ENCODE measurements at places on chromosomes 6 and 20. TPM values are rescaled to one million over a fixed set of nuclear protein-coding genes. Genes with fewer than 3 reads are reported as not detected.

DNA sequence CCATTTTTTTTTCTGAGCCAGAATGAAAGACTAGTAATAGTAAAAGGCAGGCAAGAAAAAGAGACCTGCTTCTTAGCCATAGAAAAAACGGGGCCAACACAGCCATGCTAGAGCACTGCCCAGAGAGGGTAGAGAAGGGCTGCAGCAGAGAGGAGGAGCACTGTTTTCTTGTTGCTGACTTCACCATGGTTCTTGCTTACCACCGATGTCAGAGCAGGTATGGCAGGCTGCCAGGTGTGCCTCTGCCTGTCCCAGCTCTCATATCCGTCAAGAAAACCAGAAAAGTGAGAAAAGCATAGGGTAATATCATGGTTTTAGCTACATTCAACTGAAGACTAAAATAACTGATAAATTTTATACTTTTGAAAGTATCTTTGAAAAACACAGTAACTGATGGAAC lies 60.7 kb downstream of the DTNBP1 start:
- no peak for DNase-seq

- no peak for DNase-seq
These were observed 2.2 kb upstream of the FUT9 start for GRCh38 chr6:96013531-96013930.

DNA sequence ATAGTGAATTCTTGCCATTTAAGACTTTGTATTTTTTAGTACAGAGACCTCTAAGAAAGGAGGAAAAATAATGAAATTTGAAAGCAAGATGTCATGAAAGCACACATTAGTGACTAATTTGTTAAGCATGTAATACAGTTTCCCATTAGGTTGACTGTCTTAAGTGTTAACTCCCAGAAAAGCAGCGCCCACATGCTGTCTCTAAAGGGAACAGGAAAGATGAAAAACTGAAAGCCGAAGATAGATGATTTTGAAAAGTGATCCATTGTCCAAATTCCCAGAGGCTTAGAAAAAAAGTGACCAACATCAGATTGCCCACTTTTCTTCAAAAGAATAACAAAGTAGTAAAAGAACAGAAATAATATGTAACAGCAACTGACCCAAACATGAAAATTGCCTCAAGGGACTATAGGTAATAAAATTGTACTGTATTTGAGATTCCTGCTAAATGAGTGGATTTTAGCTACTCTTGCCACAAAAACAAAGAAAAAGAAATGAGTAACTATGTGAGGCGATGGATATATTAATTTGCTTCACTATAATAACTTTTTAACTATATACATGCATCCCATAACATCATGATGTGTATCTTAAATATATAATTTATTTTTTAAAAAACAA lies 83.2 kb upstream of the OGFRL1 start:
- no peak for DNase-seq

DNA sequence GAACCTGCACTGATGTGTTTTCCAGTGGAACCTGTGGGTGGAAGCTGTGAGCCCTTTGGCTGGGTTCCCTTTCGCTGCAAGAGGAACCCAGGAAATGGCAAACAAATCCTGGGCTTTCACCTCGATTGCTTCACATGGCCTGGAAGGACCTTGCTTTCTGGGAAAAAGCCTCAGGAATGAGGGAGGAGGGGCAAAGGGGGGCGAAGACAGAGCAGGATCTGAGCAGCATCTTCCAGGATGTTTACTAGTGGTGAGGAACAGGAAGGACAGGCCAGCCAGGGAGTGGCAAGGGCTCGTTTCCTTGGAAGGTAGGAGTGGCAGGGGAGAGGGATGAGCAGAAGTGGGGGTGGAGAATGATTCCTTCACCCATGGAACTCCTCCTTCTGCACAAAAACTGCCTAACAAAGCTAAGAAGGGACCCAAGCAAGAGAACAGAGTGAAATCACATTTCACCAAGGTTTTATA lies 5.9 kb downstream of the SLC2A10 start:
- DNase-seq: no peak

- no peak for DNase-seq
These were observed 214.1 kb upstream of the RREB1 start for GRCh38 chr6:6893701-6894100.

- no peak for DNase-seq
These were observed at the start of gene PTK6 for GRCh38 chr20:63536997-63537524. Gene PTK6, minus strand, starts transcription at chr20:63537376. Its CDS starts 62 bp downstream, at chr20:63537314.

DNA sequence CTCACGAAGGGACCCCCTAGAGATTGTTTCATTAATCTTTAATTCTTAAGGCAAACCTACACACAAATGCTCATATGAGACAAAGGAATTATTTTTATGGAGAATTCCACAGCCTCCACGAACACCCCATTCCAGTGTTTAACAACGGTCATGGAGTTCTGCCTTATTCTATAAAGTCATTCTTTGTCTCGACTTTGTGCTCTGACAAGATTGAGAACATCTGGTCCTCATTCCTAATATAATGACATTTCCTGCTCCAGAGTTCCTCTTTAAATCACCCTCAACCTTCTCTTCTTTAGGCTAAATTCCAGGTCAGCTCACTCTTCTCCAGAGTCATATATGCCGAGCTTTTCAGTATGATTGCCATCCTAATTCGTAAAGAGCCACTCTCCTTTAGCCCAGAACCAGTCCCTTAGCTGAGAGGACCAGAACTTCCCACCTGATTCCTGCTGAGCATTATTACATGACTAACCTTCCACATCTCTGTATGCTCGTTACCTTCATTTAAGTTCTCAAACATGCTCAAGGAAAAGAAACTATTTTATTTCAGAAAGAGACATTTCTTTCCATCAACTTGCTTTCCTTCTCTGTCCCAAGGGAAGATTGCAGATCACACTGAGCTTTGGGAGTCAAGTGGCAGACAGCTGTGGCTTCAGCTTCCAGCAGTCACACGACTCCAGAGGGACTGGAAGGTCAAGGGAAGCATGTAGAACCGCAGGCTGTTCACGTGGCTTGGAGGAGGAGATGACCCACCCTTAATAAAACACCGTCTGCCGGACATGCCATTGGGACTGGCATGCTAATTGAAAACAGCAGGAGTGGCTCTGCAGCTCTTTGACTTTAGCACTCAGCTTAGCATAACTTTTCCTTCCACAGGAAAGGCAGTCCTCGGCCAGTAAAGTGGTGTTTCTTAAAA lies 467.1 kb upstream of the HSF2 start:
- no peak for DNase-seq

GRCh38 chr6:140134224-140134623 lies 759.8 kb upstream of the CITED2 start:
- no peak for DNase-seq

GRCh38 chr6:15401120-15401519 lies 155.3 kb downstream of the JARID2 start:
- no peak for DNase-seq

GRCh38 chr6:36120979-36121786 lies 9.1 kb upstream of the MAPK13 start:
- no peak for DNase-seq

GRCh38 chr20:57660181-57660921 lies 40.1 kb upstream of the ZBP1 start:
- DNase-seq: no peak

GRCh38 chr20:33465481-33466302 lies 22.1 kb upstream of the SNTA1 start:
- no peak for DNase-seq

Gene CITED2
- total RNA-seq: 86.6 TPM

Gene DUSP15
- total RNA-seq: 0.48 TPM

Gene GGT7
- 6.2 TPM for total RNA-seq

- DNase-seq: no peak
These were observed 172.1 kb upstream of the ID4 start for GRCh38 chr6:19664878-19665612.

DNA sequence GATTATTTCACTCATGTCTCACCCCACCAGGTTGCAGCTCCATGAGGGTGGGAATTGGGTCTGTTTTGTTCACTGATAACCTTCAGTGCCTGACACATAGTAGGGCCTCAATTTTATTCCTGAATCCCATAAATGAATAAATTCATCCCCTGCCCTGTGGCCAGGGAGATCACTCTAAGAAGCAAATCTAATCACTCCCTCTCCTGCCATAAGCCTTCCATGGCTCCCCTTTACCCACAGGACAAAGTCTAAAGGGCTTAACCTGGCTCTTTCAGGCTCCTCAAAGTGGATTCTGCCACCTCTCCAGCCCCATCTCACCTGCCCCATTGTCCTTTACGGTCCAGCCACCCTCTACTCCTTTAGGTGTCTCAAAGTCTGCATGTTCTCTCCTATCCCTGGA lies 141.8 kb upstream of the PTPN1 start:
- no peak for DNase-seq

Gene TUBB2B
- 29.7 TPM for total RNA-seq

Gene CRISP2
- total RNA-seq: not detected

GRCh38 chr6:148888856-148889255 lies 142.0 kb downstream of the UST start:
- no peak for DNase-seq

Gene QKI
- 180 TPM for total RNA-seq

Gene OR2B6
- not detected for total RNA-seq

- no peak for DNase-seq
These were observed 10.9 kb upstream of the MAS1 start for GRCh38 chr6:159879856-159880255.

GRCh38 chr6:30041821-30042220 lies 19.2 kb upstream of the POLR1H start:
- DNase-seq: no peak

Gene GJE1
- total RNA-seq: not detected

DNA sequence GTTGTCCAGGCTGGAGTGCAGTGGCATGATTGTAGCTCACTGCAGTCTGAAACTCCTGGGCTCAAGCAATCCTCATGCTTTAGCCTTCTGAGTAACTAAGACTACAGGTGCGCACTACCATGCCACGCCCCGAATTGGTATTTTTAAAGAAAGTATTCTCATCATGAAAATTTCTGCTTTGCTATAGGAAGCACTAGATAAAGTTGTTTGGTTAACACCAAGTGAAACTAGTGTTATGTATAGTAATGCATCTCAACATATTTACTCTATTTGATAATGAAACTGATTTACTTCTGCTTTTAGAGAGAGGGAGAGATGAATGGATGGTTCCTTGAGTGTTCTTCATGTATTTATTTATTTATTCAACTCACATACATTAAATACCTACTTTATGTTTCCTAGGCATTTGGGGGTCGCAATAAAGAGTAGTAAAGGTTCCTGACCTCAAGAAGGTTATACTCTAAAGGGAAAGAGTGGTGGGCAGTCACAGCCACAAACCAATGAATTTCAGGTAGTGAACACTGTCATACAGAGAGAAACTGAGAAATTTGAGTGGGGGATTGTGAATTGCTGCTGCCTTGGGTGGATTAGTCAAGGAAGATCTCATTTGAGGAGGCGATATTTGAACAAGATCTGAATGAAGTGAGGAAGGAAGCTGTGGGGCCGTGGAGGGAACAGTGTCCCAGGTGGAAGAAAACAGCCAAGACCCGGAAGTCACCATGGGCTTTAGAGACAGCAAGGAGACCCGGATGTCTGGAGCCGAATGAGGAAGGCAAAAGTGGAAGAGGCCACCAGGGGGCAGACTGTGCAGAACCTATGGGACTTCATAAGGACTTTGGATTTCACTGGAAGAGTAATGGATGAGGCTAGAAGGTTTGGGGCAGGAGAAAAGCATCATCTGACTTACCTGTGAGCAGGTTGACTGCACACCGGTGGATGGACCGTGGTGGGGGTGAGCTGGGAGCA lies 185.6 kb downstream of the TSHZ2 start:
- no peak for DNase-seq

- no peak for DNase-seq
These were observed 2.5 kb downstream of the OVOL2 start for GRCh38 chr20:18055261-18055660.

GRCh38 chr20:21714297-21715192 lies 9.1 kb downstream of the PAX1 start:
- DNase-seq: no peak

DNA sequence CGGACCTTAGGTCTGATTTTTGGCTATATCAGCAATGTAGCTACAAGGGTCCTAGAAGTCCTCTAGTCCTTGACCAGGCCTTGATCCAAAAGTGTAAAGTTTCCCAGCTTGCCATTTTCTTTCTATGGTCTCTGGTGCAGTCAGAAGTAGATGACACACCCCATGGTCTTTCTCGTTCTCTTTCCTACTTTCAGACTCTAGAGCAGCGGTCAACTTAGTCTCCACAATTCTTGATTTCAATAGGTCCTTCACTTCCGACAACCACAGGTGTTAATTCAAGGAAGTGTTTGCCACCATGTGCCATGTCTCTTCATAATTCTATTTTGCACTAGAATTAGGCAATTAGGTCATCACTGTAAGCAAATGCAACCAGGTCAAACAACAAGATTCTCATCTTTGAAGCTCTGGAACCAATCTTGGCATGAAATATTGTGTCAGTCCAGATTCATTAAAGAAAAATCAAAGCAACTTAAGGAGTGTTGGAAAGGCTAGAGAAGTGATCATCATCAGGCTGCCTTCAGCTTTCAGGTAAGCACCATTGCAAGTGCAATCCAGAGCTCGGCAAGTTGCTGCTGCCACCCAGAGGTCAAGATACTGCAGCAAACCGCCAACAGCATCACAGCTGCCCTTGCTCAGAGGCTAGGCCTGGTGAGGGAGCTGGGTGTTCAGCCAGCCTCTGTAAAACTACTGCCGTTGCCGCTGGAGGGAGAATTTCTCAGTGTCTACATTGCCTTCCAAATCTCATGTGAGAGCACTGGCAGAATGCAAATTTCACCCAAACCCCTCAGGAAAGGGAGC lies 5.6 kb upstream of the SYNE1 start:
- peak; percentile 2 for DNase-seq

DNA sequence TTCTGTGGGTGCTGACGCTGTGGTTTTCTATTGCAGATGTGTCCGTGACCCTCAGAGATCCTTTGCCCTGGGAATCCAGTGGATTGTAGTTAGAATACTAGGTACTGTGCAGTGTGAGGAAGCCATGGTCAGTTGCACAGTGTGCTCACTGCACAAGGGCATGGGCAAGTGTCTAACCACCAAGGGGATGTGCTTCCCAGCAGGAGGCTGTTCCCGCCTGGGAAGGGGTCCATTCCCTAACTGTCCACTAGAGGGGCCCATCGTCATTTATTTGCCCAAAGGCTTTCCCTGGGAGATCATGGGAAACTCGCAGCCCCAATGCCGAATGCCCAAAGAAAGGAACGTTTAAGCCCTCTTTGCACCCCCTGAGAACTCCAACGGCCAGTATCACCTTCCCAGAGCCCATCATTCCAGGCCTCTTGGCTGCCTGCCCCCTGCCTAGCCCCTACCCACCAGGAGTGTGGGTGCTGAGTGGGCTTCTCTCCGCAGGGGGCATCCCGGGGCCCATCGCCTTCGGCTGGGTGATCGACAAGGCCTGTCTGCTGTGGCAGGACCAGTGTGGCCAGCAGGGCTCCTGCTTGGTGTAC lies 26.2 kb downstream of the SLCO4A1 start:
- DNase-seq: peak; percentile 39

- no peak for DNase-seq
These were observed 21.0 kb upstream of the IYD start for GRCh38 chr6:150347845-150348244.

DNA sequence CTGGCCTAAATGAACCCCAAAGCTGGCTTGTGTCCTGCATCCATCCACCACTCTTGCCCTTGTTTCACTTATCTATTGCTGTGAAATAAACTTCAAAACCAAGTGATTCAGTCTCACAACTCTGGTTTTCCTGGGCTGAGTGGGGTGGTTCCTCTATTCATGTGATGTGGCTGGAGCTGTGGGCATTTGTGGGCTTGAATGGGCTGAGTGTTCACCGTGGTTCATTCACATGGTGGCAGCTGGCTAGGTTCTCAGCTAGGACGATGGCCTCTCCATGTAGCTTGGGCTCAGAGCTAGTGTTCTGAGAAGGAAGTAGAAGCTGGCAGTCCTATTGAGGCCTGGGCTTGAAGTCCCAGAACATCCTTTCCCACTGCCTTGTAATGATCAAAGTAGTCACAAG lies 30.4 kb downstream of the FKBP1A start:
- DNase-seq: no peak

All from glomerular endothelial cell (primary cell).